ENCODE measurements at places on chromosomes 12 and 14. TPM values are rescaled to one million over a fixed set of nuclear protein-coding genes. Genes with fewer than 3 reads are reported as not detected.

DNA sequence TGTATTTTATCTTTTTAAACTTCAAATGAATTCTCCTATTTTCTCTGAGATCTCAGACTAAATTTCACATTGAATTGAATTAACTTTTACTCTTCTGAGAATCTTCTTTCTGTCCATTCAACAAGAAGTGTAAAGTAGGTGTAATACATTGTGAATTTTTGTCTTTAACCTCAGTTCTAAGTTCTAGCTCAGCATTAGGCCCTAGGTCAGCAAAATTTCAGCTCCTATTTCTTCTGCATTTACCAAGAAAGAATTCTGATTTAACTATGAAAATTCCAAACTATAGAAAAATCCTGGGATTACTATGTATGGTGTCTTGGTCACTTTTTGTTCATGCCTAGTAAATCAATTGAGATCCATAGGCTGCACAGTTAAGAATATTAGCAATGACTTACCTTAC is 110.9 kb upstream of the MYF6 start:
- H3K4me3 ChIP-seq = no peak overlapping the region
- H3K27me3 ChIP-seq = no peaks in the 10 kb centered on the region
- no peak overlapping the region for H3K27ac ChIP-seq
- no peak for DNase-seq

- H3K36me3 ChIP-seq = peaks cover 13% of the 10 kb centered on the region
- peak; percentile 88 for DNase-seq
- H3K27me3 ChIP-seq = no peaks in the 10 kb centered on the region
- H3K27ac ChIP-seq = no peak overlapping the region
These were observed 3.2 kb downstream of the TEX52 start for GRCh38 chr12:2853626-2854025.

DNA sequence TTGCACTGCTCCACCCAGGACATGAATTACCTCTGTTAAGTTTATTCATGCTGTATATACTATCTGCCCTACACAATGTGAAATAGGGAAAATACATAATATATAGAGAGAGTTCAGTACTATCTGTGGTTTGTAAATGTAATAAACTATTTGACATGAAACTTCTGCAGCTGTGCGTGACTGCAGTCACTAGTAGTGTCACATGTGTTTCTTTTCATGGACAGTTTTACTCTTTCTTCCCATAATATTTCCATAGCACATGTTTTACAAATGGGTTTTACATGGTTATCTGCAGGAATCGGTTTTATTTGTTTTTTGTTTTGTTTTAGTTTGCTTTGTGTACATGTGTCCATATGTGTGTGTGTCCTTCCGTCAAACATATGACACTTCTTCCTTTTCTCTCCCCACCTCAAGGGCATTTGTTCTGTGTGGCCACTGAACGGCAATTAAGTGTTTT is 1644.1 kb upstream of the FLRT2 start:
- no peaks in the 10 kb centered on the region for H3K4me1 ChIP-seq
- no peak overlapping the region for H3K4me3 ChIP-seq
- DNase-seq = no peak
- no peaks in the 10 kb centered on the region for H3K36me3 ChIP-seq
- H3K27ac ChIP-seq = no peak overlapping the region

DNA sequence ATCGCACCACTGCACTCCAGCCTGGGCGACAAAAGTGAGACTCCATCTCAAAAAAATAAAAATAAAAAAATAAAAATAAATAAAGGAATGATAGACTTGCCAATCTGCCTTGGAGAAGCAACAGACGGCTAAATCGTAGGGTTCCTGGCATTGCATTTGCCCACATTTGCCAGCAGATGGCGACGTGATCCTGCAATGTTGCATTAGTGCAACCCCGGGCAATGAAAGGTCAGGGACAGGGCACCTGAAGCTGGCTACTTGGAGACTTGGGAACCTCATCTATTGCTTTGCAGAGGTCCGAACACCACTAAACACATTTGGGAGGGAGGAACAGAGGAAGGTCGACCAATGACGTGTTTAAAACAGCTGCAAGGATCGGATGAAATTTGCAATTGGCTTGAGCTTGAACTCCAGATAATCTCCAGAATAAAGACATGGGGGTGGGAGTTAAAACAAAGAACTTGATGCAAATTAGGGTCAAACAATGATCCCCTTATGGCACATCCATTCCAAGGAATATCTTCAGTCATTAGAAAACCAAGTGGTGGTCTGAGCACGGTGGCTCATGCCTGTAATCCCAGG is 34.6 kb downstream of the SPRING1 start:
- no peak overlapping the region for H3K4me3 ChIP-seq
- H3K4me1 ChIP-seq = peaks cover 4% of the 10 kb centered on the region
- DNase-seq = peak; percentile 71
- H3K27ac ChIP-seq = no peak overlapping the region

CSRP2 gene
- 40.8 TPM for total RNA-seq

JAG2 gene
- total RNA-seq = 23.8 TPM

GRCh38 chr14:57796556-57796955 is 69.3 kb downstream of the SLC35F4 start:
- H3K27me3 ChIP-seq = no peaks in the 10 kb centered on the region
- DNase-seq = no peak
- H3K4me3 ChIP-seq = no peak overlapping the region
- no peaks in the 10 kb centered on the region for H3K4me1 ChIP-seq
- H3K36me3 ChIP-seq = no peaks in the 10 kb centered on the region

All from muscle of leg (tissue), 16 donors.